ENCODE measurements at places on chromosomes 16 and 17. TPM values are rescaled to one million over a fixed set of nuclear protein-coding genes. Genes with fewer than 3 reads are reported as not detected.

RPL19 gene
- 1,874 TPM for total RNA-seq

TMIGD1 gene
- total RNA-seq: not detected

CCL8 gene
- not detected for total RNA-seq

USH1G gene
- total RNA-seq: not detected

KCTD19 gene
- total RNA-seq: 1.1 TPM

DPEP3 gene
- not detected for total RNA-seq

DNA sequence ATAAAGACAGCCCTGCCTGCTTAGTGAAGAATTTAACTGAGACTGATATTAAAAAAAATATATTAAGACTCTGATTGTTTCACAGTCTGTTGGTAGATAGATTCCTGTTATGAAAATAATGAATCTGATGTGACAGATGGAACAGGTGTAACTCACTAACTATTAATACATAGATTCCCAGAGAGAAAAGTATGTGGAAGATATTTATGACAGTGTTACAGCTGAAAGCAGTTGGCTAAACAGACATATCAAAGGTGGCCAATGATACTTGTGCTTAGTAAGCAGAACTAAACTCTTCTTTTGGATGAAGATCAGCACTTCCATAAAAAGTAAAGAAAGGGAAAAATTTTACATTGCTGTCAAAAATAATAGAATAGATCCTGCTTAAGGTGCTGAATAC is 598.2 kb upstream of the CA10 start:
- H3K36me3 ChIP-seq: no peaks in the 10 kb centered on the region
- DNase-seq: no peak
- no peak overlapping the region for H3K27ac ChIP-seq
- H3K27me3 ChIP-seq: no peaks in the 10 kb centered on the region

DNA sequence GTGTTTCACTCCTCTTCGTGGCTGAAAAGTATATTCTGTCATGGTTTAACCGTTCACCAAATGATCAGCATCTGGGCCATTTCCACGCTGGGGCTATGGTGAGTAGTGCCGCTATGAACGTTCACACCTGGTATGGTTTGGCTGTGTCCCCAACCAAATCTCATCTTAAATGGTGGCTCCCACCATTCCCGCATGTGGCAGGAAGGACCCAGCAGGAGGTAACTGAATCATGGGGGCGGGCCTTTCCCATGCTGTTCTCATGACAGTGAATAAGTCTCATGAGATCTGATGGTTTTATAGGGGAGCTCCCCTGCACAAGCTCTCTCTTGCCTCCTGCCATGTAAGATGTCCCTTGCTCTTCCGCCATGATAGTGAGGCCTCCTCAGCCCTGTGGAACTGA is 45.7 kb upstream of the ZNF469 start:
- no peaks in the 10 kb centered on the region for H3K27me3 ChIP-seq
- no peaks in the 10 kb centered on the region for H3K4me1 ChIP-seq
- H3K27ac ChIP-seq: no peak overlapping the region
- H3K4me3 ChIP-seq: no peak overlapping the region

DNA sequence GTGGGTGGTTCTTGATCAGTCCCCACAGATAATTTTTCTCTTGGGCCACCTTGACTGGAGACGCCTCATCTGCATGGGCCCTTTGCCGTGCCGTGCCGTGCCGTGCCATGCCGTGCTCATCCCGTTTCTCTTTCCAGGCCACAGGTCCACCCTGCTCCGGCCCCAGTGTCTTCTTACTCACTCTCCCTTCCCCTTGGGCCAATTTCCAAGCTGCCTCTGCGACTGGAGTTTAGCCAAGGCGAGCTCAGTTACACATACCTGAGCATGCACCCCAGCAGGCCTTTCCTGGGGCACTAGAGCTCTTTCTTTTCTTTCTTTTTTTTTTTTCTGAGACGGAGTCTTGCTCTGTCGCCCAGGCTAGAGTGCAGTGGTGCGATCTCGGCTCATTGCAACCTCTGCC is 40.5 kb upstream of the MGAT5B start:
- no peaks in the 10 kb centered on the region for H3K27me3 ChIP-seq
- H3K4me3 ChIP-seq: no peak overlapping the region
- no peak overlapping the region for H3K27ac ChIP-seq
- no peak for DNase-seq
- H3K4me1 ChIP-seq: no peaks in the 10 kb centered on the region
- H3K36me3 ChIP-seq: no peaks in the 10 kb centered on the region

- no peak overlapping the region for H3K27ac ChIP-seq
- peak overlapping the region; percentile 11 for H3K4me3 ChIP-seq
- DNase-seq: no peak
- H3K27me3 ChIP-seq: no peaks in the 10 kb centered on the region
- no peaks in the 10 kb centered on the region for H3K4me1 ChIP-seq
These were observed 7.3 kb downstream of the TCF25 start for GRCh38 chr16:89880477-89881367.

DNA sequence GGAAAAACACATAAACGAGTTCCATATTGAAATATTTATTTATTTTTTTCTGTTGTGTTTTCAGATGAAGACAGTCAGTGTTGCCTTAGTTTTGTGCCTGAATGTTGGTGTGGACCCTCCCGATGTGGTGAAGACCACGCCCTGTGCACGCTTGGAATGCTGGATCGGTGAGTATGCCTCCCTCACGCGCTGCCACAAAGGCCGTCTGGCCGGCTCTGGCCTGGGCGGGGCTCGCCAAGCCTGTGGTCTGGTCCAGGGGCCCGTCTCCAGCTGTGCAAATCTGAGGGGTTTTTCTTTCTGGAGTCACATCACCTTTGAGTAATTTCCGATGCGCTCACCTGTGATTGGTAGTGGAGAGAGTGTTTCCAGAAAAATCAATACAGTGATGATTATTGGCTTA is 81.0 kb downstream of the RPTOR start:
- peaks cover 6% of the 10 kb centered on the region for H3K36me3 ChIP-seq
- no peaks in the 10 kb centered on the region for H3K27me3 ChIP-seq
- H3K4me1 ChIP-seq: peaks cover 6% of the 10 kb centered on the region
- DNase-seq: no peak
- H3K27ac ChIP-seq: no peak overlapping the region
- no peak overlapping the region for H3K4me3 ChIP-seq

DNA sequence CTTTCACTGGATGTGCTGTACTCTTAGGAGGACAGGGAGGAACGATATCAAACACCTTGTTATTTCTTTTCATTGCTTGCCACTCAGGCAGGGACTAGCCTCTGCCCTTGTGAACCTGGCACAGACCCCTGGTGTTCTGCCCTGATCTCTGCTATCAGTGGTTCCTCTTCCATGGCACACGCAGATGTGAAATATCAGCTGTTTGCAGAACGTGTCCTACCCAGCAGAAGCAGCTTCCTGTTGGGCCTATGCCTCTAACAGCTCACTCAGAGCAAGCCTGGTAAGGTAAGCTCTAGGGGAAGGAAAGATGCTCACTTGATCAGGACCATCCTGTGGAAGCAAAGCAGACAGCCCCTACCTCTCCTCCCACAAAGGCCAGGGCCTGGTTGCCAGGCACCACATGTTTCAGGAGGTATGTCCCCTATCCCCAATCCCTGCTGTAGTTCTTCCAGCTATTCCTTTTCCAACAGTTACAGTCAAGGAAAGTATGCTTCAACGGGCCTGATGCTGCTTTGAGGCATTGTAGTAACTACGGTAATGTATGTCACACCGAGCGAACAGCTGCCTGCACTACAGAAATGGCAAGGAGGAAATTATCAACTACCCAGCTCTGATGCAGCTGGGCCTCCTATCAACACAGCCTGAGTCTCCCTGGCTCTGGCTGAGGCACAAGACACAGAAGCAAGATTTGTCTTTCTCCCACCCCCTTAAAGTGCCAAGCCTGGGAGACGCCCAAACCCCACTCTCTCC is 41.3 kb upstream of the GFOD2 start:
- no peak for DNase-seq
- H3K4me1 ChIP-seq: no peaks in the 10 kb centered on the region
- H3K36me3 ChIP-seq: peaks cover 4% of the 10 kb centered on the region
- H3K27me3 ChIP-seq: no peaks in the 10 kb centered on the region
- peak overlapping the region; percentile 65 for H3K27ac ChIP-seq
- H3K4me3 ChIP-seq: no peak overlapping the region

DNA sequence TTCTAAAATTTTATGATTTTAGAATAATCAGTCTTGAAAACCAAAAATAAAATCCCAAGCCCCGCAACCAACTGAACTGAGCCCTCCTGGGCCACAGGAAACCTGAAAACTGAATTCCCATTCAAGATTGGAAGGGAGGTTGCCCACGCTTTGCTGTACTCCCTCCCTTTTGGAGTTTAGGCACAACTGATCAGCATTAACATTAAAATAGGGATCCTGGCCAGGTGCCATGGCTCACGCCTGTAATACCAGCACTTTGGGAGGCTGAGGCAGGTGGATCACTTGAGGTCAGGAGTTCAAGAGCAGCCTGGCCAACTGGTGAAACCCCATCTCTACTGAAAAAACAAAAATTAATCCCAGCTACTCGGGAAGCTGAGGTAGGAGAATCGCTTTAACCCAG is 52.7 kb upstream of the NETO2 start:
- H3K4me3 ChIP-seq: no peak overlapping the region
- H3K27me3 ChIP-seq: no peaks in the 10 kb centered on the region
- no peaks in the 10 kb centered on the region for H3K4me1 ChIP-seq
- DNase-seq: no peak
- H3K36me3 ChIP-seq: peaks cover 2% of the 10 kb centered on the region
- H3K27ac ChIP-seq: no peak overlapping the region

DNA sequence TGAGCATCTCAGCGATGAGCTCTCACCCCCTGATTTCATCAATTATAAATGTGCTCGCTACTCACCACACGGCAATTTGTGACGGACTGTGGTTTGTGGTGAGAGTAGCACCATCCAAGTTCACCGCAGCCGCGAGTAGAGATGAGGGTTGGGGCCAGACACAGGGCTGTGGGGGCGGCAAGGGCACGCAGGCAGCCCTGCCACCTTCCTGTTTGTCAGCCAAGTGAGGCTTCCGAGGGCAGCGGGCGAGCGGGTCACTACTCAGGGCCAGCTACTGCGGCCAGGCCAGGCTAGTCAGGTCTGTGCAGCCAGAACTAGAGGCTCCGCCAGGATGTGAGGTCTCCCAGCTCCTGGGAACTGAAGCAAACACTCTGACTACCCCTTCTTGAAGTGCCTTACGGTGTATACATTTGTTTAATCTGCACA is 39.6 kb upstream of the MEOX1 start:
- no peaks in the 10 kb centered on the region for H3K27me3 ChIP-seq
- peak overlapping the region; percentile 48 for H3K27ac ChIP-seq
- H3K4me3 ChIP-seq: no peak overlapping the region
- no peak for DNase-seq

GRCh38 chr17:28906706-28907438 is 4.0 kb upstream of the DHRS13 start:
- peak overlapping the region; percentile 83 for H3K27ac ChIP-seq
- H3K36me3 ChIP-seq: peaks cover 18% of the 10 kb centered on the region
- H3K4me1 ChIP-seq: peaks cover 22% of the 10 kb centered on the region
- H3K27me3 ChIP-seq: no peaks in the 10 kb centered on the region

DNA sequence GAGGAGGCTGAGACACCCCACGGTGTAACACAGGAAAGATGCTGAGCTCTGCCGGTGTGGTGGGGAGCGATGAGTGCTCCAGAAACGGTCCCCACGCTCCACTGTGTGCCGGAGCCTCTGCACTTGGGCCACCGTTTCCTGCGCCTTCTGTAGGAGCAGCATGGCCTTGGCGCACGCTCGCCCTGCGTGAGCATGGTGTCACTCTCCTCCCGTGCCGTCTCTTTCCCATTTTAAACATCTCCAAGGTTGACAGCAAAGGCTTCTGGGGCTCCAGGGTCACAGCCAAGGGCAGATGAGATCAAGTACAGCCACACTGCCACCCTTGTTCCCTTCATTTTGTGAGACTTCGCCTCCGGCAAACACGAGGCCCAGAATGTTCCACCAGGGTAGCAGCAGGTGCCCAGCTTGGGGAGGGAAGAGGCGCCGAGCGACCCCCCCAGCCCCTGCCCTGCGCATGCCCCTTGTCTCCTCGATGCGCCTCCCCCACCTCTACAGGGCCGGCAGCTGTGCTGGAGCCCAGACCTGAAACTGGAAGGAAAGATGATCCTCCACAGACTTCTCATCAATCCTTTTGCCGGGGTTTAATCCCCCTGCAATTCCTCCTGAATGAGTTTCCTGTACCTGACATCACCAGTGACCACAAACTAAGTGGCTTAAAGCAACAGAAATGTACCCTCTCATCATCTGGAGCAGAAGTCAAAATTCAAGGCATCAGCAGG is 19.9 kb upstream of the OSGIN1 start:
- H3K4me3 ChIP-seq: no peak overlapping the region
- H3K27me3 ChIP-seq: no peaks in the 10 kb centered on the region
- peaks cover 3% of the 10 kb centered on the region for H3K36me3 ChIP-seq
- H3K27ac ChIP-seq: no peak overlapping the region
- no peak for DNase-seq

GRCh38 chr17:74604200-74604599 is 12.1 kb upstream of the CD300LD start:
- peaks cover 4% of the 10 kb centered on the region for H3K4me1 ChIP-seq
- DNase-seq: no peak
- H3K4me3 ChIP-seq: no peak overlapping the region
- no peaks in the 10 kb centered on the region for H3K36me3 ChIP-seq
- H3K27ac ChIP-seq: no peak overlapping the region

DNA sequence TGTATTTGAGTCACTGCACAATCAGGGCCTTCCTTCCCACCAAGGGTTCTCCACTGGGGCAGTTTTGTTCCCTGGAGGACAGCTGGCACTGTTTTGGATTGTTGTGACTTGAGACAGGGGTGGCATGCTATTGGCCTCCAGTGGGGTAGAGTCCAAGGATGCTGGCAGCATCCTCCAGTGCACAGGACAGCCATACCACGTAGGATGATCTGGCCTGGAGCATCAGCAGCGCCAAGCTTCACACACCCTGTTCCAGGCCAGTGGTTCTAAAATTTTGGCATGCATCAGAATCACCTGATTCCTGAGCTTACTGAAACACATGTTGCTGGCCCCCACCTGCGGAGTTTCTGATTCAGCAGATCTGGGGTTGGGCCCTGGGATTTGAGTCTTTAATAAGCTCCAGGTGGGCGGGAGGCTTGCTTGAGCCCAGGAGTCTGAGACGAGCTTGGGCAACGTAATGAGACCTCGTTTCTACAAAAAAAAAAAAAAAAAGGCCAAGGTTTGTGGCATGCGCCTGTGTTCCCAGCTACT is 83.2 kb downstream of the MGAT5B start:
- H3K4me3 ChIP-seq: no peak overlapping the region
- H3K36me3 ChIP-seq: no peaks in the 10 kb centered on the region
- H3K4me1 ChIP-seq: no peaks in the 10 kb centered on the region
- DNase-seq: no peak
- no peaks in the 10 kb centered on the region for H3K27me3 ChIP-seq

- no peak overlapping the region for H3K4me3 ChIP-seq
- H3K27ac ChIP-seq: no peak overlapping the region
- H3K36me3 ChIP-seq: no peaks in the 10 kb centered on the region
- peaks cover 28% of the 10 kb centered on the region for H3K27me3 ChIP-seq
- no peak for DNase-seq
These were observed 8.0 kb upstream of the KRTAP4-12 start for GRCh38 chr17:41131979-41132378.

DNA sequence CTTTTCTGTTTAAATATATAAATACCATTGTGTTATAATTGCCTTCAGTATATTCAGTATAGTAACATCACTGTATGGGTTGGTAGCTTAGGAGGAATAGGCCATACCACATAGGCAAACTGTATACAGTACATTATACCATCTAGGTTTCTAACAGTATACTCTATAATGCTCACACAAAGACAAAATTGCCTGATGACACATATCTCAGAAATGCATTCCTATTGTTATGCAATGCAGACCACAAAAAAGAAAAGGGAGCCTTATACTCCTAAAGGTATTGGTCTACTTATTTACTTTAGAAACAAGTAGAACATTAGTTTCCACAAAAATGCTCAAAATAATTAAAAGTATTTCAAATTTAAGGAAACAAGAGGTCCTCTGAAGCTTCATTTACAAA is 47.9 kb downstream of the SETD6 start:
- no peaks in the 10 kb centered on the region for H3K4me1 ChIP-seq
- DNase-seq: no peak
- H3K27me3 ChIP-seq: no peaks in the 10 kb centered on the region
- no peak overlapping the region for H3K27ac ChIP-seq
